ENCODE measurements at places on chromosomes 7 and 10.

DNA sequence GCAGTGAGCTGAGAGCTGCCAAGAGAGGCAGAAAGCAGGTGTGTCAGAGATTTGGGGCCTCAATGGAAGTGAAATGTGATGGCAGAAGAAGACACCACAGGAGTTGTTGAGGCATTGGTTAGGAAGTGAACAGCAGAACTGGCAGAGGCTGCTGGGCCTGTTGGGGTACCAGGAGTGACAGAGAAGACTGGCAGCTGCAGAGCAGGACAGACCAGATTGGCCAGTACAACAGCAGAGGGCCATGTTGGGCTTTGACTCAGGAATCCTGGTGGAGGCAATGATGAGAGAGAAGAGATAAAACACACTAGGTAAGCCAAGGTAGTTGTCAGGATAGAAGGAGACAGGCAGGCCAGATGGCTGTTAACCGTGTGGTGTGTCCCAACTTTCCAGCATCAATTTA is 19.9 kb upstream of the HERPUD2 start:
- DNase-seq: no peak

DNA sequence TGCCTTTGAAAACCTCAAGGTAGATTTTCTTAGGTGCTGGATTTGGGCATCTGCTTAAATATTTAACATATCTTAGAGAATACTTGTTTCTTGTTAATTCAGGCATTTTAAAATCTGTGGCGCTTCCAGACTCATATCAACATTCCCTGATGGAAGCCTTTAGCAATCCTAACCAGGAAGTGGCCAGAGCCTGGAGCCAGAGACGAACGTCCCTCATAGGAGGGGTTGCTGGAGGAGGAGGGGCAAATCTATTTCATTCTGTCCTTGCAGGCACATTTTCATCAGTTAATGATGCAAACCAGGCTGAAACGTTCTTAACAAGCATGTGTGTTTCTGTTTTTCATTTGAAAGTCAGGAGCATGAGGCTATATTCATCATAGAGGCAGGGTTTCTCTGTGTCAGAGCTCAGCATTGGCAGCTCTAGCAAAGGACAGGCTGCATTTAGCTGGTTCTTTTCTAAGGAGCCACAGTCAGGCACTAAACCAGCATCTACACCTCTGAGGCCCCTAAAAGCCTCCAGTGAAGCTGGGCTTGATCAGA is 17.8 kb upstream of the IFIT2 start:
- no peak for DNase-seq

- no peak for DNase-seq
Observed at GRCh38 chr10:58781873-58782488, 269.3 kb downstream of the BICC1 start.

DNA sequence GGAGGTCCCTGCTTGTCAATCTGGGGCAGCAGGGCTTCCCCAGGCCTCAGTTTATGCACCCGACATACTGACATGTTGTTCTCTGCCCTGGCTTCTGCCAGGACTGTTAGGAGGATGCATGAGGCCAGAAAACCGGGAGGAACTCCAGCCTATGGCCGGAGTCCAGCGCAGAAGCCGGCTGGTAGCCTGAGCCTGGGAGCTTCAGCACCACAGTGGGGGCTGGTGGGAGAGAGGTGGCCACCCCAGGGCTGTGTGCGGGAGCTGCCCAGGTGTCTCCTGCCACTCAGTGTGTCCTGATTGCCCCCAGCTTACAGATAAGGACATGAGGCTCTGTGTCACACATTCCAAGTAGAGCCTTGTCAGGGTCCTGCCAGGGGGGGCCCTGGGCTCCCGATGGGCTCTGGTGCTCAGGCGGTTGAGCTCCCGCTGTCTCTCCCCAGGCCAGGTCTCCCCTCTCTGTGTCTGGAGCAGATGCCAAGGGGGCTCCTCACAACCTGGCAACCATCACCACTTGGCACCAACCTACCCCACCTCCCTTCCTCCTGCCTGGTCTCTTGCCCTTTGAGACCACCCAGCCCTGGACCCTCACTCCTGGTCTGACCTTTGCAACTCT is 32.3 kb downstream of the PPIF start:
- no peak for DNase-seq

GRCh38 chr7:2962865-2963264 is 80.8 kb downstream of the CARD11 start:
- DNase-seq: no peak

- no peak for DNase-seq
Observed at GRCh38 chr10:1376384-1376945, 320.3 kb downstream of the WDR37 start.

DNA sequence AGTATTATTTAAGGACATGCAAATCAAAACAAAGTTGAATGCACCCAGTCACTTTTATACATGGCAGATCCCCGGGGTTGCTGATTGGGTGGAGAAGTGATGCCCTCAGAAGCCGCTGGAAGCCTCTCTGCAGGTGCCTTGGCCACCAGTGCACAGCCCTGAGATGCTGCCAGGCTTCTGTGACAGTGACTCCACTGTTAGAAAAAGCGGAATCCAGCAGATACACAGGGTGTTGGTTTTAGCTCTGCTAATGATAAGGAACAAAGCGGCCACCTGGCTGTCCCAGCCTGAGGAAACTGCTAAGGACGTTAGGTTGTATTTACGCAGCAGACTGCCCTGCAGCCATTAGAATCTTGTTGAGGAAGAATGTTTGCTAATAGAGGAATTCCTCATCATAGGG is 47.5 kb downstream of the JAKMIP3 start:
- DNase-seq: no peak

- no peak for DNase-seq
Observed at GRCh38 chr7:41788556-41788955, 85.7 kb upstream of the INHBA start.

- DNase-seq: no peak
Observed at GRCh38 chr7:77823787-77824186, 25.2 kb downstream of the PHTF2 start.

GRCh38 chr10:102665904-102666509 is 21.7 kb downstream of the TRIM8 start:
- no peak for DNase-seq

DNA sequence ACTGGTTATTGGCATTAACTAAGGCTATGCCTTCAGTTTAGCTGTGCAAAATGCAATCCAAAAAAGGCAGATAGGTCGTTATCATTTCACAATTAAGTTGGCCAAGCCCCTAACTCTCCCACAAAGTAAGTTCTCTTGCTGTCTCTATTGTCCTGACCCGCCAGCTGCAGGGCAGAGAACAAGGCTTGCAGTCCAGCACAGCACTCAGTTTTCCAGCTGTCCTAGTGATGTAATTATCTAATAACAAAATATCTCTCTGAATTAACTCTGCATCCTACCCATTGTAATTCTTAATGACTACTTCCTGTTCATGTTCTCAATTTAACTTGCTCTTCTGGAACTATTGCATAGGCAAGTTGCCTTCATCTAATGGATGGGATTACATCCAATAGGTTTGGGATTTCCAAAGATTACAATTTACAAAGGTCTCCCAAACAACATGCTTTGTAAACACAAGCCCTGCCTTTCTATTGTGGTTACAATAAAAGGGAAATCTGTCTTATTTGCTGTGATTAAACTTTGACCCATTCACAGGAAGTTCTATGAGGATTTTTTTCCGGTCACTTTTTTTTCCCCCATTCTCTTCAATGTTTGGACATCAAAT is 55.2 kb downstream of the CDK6 start:
- DNase-seq: no peak

GRCh38 chr10:114879093-114879492 is 57.5 kb downstream of the FHIP2A start:
- DNase-seq: no peak

GRCh38 chr7:2109251-2109872 is 123.4 kb downstream of the MAD1L1 start:
- DNase-seq: no peak
